Right kidney (tissue), 9 donors: ENCODE measurements at places on chromosomes 12 and 14.
A peak's percentile ranks its signal among the peaks of the same experiment; 100 is the strongest.

GRCh38 chr14:104895786-104896661 is 28.7 kb upstream of the PLD4 start:
- DNase-seq: peak; percentile 35

GRCh38 chr12:45669792-45670191 is 59.7 kb upstream of the ARID2 start:
- no peak for DNase-seq

GRCh38 chr14:67357186-67357968 is 2.2 kb downstream of the ATP6V1D start:
- DNase-seq: no peak

- no peak for DNase-seq
Measured at GRCh38 chr12:77924703-77925102, 94.0 kb downstream of the NAV3 start.

GRCh38 chr12:131076791-131077747 is 123.4 kb downstream of the ADGRD1 start:
- no peak for DNase-seq

DNA sequence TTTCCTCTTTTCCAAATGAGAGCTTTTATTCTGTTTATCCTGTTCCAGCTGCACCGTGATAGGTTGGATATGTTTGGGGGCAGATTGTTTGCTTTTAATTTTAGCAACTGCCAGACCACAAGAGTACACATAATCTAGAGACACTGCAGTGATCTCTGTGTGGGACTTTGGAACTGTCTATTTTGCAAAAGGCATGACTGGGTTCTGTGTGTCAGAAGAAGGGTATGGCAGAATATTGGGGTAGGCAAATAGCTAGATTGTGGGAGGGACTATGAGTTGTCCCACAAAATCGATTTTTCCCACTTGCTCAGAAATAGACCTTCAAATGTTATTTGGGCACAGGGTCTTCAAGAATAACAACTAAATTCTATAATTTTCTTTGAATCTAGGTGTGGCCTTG is 275.9 kb upstream of the KITLG start:
- no peak for DNase-seq

DNA sequence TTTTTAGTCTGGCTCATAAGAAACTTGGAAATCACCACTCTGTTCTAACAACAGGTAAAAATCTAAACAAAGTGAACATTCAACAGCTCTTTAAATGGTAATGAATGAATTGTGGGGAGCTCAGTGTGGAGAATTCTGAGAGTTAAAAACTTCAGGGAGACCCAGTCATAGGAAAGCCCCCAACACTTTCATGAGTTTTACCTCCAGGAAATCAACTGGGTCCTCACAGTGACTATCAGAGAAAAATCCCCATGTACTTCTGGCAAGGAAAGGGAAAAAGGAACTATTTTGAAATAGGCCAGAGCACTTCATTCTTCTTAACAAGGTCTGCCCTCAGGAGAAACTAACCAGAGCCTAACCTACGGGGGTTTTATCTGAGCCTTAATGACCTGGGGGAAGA is 134.7 kb downstream of the CMAS start:
- DNase-seq: no peak

DNA sequence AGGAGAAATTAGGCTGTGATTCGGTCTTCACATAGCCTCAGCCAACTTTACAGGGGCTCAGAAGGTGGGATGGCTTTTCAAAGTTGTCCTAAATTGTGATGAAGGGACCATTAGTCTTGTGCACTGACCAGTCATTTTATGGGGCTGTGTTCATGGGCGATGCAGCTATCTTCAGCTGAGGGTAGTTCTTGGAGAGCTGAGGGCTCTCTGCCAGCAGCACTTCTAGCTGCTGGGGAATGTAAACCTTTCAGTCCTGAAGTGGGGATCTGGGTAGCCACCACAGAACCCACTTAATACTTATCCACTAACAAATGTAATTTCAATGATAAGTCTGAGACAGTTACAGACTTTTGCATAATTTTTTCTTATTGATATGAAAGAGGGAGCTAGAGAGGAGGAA is 270.6 kb downstream of the AEBP2 start:
- no peak for DNase-seq

DNA sequence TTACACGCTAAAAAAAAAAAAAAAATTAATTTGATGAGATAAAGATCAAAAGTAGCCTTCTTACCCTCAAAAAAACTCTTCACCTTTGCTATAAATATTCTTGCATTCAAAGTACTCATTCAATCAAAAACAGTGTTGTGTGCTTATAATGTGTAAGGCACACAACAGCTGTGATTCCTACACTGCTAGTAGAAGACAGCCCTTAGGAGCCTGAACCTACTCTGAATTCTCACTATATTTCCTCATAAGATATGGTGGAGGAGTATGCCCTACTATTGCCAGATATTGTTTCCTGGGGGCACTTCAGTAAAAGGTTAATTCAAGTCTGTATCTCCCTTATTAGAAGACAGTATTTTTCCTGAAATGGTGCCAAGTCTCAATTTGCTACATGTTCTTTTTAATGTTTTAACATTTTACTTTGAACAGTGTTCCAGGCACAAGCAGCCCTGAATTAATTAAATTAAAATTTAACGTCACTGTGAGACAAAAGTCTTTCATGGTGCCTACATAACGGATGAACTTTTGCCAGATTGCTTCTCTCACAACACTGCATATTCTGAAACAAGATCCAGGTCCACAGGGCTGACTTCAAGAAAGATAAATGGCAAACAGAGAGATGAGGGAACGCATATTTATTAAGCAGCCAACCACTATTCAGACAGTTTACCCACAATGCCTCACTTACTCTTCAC is 19.3 kb downstream of the PPP2R5E start:
- DNase-seq: no peak

DNA sequence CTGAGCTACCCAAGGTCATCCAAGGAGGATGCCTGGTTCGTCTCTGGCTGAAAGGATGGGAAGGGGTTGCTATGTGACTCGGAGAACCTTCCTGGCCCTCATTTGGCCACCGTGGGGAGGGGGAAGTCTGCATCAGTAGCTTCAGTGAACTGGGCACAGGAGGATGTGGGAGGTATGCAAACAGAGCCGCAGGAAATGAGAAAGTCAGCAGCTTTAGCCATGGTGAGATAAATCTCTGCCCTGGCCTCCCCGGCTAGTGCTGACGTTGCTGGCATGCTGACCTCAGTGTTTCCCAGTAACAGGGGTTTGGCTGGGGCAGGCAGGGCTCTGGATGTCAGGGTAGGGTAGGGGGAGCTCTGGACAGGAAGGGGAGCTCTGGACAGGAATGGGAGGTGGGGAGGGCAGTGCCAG is 2.3 kb upstream of the CEBPE start:
- peak; percentile 71 for DNase-seq

GRCh38 chr12:124354400-124354799 is 59.5 kb downstream of the RFLNA start:
- no peak for DNase-seq

DNA sequence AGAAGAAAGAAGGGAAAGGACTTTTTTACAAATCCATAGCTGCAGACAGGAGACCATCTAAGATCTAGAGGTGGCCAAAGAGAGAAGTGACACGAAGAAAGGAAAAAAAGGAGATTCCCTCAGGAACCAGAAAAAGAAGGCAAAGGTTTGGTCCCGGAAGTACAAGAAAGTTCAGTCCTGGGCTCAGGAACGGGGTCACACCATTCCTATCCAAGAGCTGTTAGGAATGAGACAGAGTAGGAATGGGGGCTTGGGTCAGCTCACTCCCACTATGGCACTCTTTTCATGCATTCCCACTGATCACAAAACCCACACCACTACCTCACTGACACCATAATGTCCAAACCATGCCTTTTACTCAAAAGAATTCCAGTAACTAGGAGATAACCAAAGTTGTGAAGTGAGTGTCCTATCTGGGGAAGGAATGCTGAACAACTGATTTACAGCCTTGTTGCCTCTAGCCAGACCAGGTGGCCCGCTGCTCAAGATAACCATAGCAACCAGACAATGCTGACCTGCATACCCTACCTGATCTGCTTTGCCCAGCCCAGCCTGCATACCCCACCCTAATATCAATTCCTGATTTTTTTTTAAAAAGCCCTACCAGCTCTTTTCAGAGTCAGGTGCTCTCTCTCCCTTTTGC is 8.4 kb downstream of the PPP2R3C start:
- no peak for DNase-seq

GRCh38 chr12:53456654-53457366 is 4.9 kb downstream of the PCBP2 start:
- no peak for DNase-seq

DNA sequence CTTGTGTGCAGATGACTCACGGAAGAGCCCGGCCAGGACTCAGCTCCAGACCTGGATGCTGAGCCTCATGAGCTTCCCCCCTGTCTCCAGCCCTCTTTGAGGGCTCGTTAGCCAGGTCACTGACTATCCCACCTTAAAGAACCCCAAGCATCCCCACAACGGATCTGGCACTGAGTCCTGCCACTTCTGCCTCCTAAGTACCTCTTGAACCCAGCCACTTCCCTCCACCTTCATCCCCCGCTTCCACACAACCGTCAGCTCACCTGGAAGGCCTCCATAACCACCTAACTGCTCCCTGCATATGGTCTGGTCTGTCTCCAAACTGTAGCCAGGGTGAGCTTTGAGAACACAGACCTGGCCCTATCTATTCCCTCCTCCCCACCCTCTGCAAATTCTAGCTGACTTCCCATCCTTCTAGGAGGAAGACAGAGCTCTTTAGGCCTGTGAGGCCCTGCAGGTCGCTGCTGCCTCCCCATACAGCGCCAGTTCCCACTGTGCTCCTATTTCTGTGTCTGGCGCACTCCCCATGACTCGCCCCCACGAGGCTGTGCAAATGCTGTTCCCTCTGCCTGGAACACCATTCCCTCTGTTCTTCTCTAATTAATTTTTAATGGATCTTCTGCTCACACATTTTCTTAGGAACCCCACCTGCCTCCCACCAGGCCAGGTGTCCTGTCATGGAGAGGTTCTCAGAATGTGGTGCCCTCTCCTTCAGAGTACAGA is 2.9 kb upstream of the HSP90AA1 start:
- DNase-seq: no peak

DNA sequence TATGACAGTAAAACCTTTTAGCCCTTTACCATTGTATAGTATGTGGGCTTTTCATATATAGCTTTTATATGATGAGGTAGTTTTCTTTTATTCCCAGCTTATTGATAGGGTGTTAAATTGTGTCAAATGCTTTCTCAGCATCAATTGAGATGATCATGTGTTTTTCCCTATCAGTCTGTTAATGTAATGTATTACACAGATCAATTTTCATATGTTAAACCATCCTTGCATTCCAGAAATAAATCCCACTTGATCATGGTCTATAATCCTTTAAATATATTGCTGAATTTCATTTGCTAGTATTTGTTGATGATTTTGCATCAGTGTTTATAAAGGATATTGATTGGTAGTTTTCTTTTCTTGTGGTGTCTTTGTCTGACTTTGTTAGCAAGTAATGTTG is 603.9 kb downstream of the TRHDE start:
- no peak for DNase-seq

- no peak for DNase-seq
Measured at GRCh38 chr12:52391618-52392002, 6.2 kb upstream of the KRT84 start.

DNA sequence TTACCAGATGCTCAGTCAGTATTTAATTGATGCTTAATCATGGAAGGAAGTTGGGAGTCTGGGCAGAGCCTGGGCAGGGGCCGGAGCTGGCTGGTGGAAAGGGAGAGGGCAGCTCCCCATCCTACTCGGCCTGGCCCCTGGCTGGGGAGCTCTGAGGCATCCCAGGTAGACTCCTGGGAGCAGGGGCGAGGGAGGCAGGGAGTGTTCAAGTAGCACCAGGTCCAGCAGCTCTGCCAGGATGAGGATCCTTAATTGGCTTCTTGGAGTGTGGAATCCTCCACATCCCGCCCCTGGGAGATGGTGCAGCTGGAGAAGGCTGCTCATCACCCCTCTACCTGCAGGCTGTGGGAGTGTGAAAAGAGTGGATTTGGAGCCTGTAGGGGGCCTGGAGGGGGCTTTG is 30.9 kb downstream of the SYNDIG1L start:
- DNase-seq: no peak

- no peak for DNase-seq
Measured at GRCh38 chr14:32694795-32695449, 243.8 kb upstream of the NPAS3 start.

GRCh38 chr12:99436584-99436983 is 211.0 kb upstream of the GARIN6 start:
- no peak for DNase-seq

DNA sequence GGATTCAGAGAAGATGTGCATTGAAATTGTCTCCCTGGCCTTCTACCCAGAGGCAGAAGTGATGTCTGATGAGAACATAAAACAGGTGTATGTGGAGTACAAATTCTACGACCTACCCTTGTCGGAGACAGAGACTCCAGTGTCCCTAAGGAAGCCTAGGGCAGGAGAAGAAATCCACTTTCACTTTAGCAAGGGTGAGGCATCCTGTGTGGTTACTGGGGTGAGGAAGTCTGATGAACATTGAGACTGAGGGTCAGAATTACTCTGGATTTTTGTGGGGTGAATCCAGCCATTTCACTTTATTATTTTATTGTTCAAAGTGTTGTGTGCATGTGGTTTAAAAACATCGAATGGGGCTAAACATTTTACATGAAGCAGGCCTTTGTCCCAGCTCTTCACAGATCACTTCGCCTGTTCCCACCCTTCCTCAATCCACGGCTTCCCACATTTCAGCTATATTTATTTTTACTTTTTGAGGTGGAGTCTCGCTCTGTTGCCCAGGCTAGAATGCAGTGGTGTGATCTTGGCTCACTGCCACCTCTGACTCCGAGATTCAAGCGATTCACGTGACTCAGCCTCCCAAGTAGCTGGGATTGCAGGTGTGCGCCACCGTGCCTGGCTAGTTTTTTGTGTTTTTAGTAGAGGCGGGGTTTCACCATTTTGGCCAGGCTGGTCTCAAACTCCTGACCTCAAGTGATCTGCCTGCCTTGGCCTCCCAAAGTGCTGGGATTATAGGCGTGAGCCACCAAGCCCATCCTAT is 40.6 kb downstream of the SUPT16H start:
- DNase-seq: no peak

- DNase-seq: no peak
Measured at GRCh38 chr12:131830914-131831571, 2.9 kb downstream of the MMP17 start.

GRCh38 chr14:58353516-58354299 is 42.0 kb upstream of the TOMM20L start:
- DNase-seq: no peak

DNA sequence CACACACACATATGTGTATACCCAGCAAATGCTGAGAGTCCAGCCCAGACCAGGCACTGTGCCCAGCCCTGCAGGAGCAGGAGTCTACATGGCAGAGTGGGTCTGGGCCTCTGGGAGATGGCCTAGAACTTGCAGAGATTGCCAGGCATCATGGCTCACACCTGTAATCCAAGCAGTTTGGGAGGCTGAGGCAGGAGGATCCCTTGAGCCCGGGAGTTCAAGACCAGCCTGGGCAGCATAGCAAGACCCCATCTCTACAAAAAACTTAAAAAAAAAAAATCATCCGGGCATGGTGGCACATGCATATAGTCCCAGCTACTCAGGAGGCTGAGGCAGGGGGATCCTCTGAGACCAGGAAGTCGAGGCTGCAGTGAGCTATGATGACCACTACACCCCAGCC is 20.8 kb upstream of the MLXIP start:
- DNase-seq: no peak

GRCh38 chr12:102740141-102740955 is 176.7 kb downstream of the PAH start:
- DNase-seq: peak; percentile 30
